ENCODE measurements at places on chromosomes 1 and 21.

- DNase-seq = no peak
Observed at GRCh38 chr1:95138223-95138622, 21.1 kb downstream of the TLCD4 start.

GRCh38 chr1:15923241-15923640 is 52.7 kb downstream of the ZBTB17 start:
- no peak for DNase-seq

DNA sequence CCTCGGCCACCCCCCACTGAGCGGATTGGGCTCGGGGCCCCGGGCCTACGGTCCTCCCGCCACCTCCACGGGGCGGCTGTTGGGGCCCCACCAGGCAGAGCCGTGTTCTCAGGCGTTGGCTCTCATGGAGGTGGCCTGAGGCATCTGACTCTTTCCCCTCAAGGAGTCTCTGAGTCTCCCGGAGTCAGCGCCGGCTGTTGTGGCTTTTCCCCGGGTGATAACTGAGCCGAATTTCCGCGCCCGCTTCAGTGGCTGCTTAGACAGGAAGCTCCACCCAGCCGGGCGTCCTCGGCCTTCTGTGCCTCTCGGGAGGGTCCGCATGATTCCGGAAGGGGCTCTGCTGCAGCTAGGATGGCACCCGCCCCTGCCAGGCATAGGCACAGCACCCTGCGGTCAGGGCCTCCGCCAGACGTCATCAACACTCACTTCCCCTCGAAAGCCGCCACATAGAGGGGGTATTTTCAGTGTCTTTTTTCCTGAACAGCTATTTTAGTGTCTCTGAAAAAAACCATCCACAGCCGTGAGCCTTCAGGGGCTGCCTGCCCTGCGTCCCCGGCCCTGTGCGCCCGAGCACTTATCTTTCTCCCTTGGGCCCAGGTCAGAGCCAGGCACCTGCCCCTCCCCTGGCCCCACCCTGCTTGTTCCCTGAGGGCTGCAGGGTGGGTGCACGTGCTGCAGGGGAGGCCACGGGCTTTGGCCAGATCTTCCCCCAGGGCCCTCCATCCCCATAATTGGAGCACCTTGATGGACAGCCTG is 72.9 kb downstream of the SKI start:
- no peak for DNase-seq

- DNase-seq = peak; percentile 21
Observed at GRCh38 chr1:165717918-165718515, 19.7 kb upstream of the ALDH9A1 start.

- DNase-seq = no peak
Observed at GRCh38 chr21:39869141-39869818, 2.0 kb downstream of the PCP4 start.

DNA sequence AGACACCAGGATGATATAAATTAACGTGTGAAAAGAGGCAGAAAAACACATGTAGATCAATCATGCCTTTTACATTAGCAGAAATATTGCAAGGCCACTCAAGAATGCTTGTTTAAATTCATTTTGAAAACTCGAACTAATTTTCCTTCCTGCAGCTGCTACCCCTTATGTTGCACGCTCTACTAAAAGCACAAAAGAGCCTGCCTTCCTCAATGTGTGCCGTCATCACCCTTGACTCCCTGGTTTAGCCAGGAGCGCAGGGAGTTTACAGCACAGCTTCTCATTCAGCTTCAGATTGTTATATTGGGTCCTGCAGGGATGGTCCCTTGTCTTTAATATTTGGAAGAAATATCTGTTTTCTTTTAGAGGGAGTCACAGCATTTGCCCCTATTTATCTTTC is 10.1 kb upstream of the ST6GALNAC5 start:
- peak; percentile 66 for DNase-seq

DNA sequence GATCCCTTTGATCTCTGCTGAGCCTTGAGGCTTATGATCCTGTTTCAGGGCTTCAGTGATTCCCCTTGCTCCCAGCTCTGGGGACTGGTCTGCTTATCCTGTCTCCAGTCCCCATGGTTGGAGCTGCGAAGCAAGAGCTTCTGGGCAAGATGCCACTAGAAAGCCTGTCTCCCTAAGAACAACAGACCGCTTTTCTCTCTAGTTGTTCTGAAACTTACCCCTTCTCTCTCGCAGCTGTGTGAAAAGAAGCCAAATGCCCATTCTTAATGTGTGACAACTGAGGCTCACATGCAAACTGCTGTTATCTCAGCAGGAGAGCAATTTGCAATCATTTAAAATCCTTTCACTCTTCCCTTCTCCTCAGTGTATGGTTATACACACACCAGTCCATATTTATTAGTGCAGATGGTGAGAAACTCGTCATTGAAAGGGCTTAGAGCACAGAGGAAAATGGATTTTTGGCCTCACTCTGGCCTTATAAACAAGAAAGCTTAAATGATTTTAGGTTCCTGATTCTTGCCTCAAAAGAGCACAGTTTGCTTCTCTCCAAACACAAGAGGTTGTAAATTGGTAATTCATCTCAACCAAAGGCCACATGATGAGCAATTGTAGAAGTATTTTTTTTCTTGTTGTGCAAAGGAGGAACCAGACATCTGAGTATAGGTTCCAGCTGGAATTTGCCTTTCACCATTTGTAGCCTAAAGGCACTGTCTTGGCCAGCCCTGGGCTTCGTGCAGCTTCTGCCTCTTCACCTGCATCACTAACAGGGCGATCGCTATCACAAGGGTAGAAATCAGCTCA is 179.2 kb upstream of the LMO4 start:
- DNase-seq = no peak

DNA sequence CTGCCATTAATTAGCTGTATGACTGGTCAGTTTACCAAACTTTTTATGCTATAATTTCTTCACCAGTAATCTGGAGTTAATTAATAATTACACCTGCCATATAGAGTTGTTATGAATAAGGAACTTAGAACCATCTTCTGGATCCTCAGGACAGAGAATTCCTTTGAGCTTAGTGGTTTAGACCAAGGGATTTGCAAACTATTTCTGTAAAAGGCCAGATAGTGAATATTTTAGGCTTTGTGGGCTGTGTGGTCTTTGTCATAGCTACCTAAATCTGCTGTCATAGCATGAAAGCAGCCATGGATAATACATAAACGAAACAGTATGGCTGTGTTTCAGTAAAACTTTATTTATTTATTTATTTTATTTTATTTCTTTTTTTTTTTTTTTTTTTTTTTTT is 9.0 kb downstream of the TIMM17A start:
- DNase-seq = no peak

- no peak for DNase-seq
Observed at GRCh38 chr1:117812869-117813511, 116.4 kb downstream of the GDAP2 start.
